Epithelial cell of proximal tubule (primary cell): ENCODE measurements at places on chromosomes 16 and 17. TPM values are rescaled to one million over a fixed set of nuclear protein-coding genes. Genes with fewer than 3 reads are reported as not detected.

Gene KRTAP3-2
- total RNA-seq, result not detected in 2 replicates

Gene THOC6
- total RNA-seq, result 19.0 and 24.2 TPM in 2 replicates

Gene ACAP1
- 0.81 and 1.4 TPM in 2 replicates for total RNA-seq

Gene PYDC1
- total RNA-seq, result not detected in 2 replicates

Gene MCRIP1
- 111 and 153 TPM in 2 replicates for total RNA-seq

Gene HOXB5
- total RNA-seq, result 2.8 and 5.5 TPM in 2 replicates

Gene PRSS8
- total RNA-seq, result 27.4 and 53.6 TPM in 2 replicates

Gene SHCBP1
- 27.9 and 28.9 TPM in 2 replicates for total RNA-seq

Gene HASPIN
- total RNA-seq, result 12.3 and 15.4 TPM in 2 replicates

Gene PSMC3IP
- 23.8 and 25.9 TPM in 2 replicates for total RNA-seq

Gene GJC1
- 42.4 and 42.5 TPM in 2 replicates for total RNA-seq

Gene P2RX1
- not detected in 2 replicates for total RNA-seq

Gene CHST5
- total RNA-seq, result not detected in 2 replicates

Gene KRT17
- 20.8 and 88.8 TPM in 2 replicates for total RNA-seq

Gene GCGR
- total RNA-seq, result not detected in 2 replicates

Gene MYH13
- total RNA-seq, result not detected in 2 replicates

Gene PDPK1
- total RNA-seq, result 16.4 and 16.5 TPM in 2 replicates

Gene LRRC75A
- total RNA-seq, result 0.22 and 0.23 TPM in 2 replicates

Gene AOC3
- total RNA-seq, result not detected in 2 replicates

Gene SRP68
- 15.3 and 32.6 TPM in 2 replicates for total RNA-seq

Gene NME4
- 82.3 and 93.2 TPM in 2 replicates for total RNA-seq

Gene ITGA2B
- 0.14 and 0.81 TPM in 2 replicates for total RNA-seq

Gene EPX
- not detected in 2 replicates for total RNA-seq

Gene FBXL16
- 0.07 and 0.46 TPM in 2 replicates for total RNA-seq

Gene PDILT
- not detected in 2 replicates for total RNA-seq

Gene TMIGD1
- not detected in 2 replicates for total RNA-seq

Gene CFAP119
- total RNA-seq, result 7.0 and 8.2 TPM in 2 replicates

Gene ENO3
- 0.43 and 2.0 TPM in 2 replicates for total RNA-seq

Gene ACSM2A
- total RNA-seq, result 0.12 TPM in 1 of 2 replicates, not detected in the other

Gene MARCHF10
- 4.8 TPM in 1 of 2 replicates, not detected in the other for total RNA-seq

Gene OR1A1
- not detected in 2 replicates for total RNA-seq

Gene RAB26
- 2.3 and 11.6 TPM in 2 replicates for total RNA-seq

Gene CHRNE
- 1.0 TPM in 1 of 2 replicates, not detected in the other for total RNA-seq

Gene ARMC7
- 8.5 and 12.3 TPM in 2 replicates for total RNA-seq

Gene FSCN2
- 0.51 TPM in 1 of 2 replicates, not detected in the other for total RNA-seq

Gene C17orf78
- total RNA-seq, result not detected in 2 replicates

Gene SLC16A5
- 15.1 and 15.9 TPM in 2 replicates for total RNA-seq

Gene TBC1D3
- total RNA-seq, result not detected in 2 replicates

Gene FOXJ1
- 2.6 and 3.0 TPM in 2 replicates for total RNA-seq

Gene CCDC78
- total RNA-seq, result 1.9 and 4.9 TPM in 2 replicates

Gene SPATA32
- total RNA-seq, result not detected in 2 replicates

Gene SENP3
- 62.9 and 113 TPM in 2 replicates for total RNA-seq

Gene DNAI2
- total RNA-seq, result not detected in 2 replicates

Gene HOXB7
- total RNA-seq, result 24.9 and 26.0 TPM in 2 replicates

Gene GJD3
- total RNA-seq, result 0.58 TPM in 1 of 2 replicates, not detected in the other

Gene SMIM36
- not detected in 2 replicates for total RNA-seq

Gene ICAM2
- total RNA-seq, result 18.4 and 19.9 TPM in 2 replicates

Gene KRTAP2-2
- total RNA-seq, result not detected in 2 replicates

Gene LIG3
- total RNA-seq, result 36.2 and 40.9 TPM in 2 replicates

Gene FBXO39
- not detected in 2 replicates for total RNA-seq

Gene OXLD1
- total RNA-seq, result 24.4 and 30.6 TPM in 2 replicates

Gene CXCL16
- 19.0 and 32.3 TPM in 2 replicates for total RNA-seq

Gene PRR35
- not detected in 2 replicates for total RNA-seq
